Type B pancreatic cell (in vitro differentiated cells): ENCODE measurements at places on chromosomes 11 and 22.

DNA sequence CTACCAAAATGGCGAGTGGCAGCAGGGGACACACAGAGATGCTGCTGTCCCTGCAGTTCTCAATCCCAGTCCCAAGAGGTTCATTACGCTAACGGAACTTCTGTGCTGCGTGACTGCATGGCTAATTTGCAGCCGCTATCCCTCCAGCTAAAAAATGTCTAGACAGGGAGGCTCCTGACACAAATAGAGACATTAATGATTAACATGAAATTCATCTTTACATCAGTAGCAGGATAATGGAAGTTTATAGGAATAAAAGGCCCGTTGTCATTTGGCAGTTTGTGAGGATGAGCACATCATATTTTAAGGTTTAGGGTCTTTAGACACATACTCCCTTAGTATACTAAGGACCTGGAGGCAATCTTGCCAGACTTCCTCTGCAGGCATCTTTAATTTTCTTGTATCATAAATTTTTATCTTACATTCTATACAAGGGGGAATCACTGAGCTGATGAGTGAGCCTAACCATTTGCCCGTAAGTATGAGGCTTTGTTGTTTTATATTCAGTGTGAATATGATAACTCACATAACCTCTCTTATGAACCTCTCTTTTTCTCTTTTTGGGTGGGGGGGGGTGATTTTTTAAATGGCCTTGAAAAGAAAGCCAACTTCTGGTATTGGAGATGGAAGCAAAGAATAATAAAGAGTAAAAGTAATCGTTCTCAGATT lies 99.8 kb upstream of the OR9G4 start:
- DNase-seq: no peak

GRCh38 chr22:40363059-40363458 lies 7.3 kb upstream of the SGSM3 start:
- DNase-seq: no peak

DNA sequence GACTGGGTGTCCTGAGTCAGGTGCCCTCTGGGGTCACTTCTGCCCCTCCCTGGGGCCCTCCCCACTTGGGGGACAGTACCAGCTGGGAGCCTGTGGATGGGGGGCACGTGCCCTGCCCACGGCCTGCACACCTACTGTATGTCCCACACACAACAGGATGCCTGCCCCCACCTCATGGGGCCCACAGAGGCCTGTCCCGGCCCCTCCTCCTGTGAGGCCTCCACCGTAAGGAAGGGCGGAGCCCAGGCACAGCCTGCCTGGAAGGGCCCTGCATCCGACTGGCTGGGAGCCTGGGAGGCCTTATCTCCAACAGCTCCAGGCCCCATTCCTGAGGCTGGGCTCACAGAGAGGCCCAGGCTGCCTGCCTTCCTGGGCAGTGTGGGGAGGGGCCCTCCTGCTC lies 47.8 kb downstream of the BRSK2 start:
- no peak for DNase-seq

- DNase-seq: no peak
These were observed 6.1 kb downstream of the DCUN1D5 start for GRCh38 chr11:103085758-103086365.

GRCh38 chr22:46846832-46847355 lies 84.4 kb downstream of the TBC1D22A start:
- no peak for DNase-seq
